Activated CD4-positive, alpha-beta T cell treated with anti-CD3 and anti-CD28 coated beads, Interleukin-2, amount 50 U/mL, for 48 hours (primary cell): ENCODE measurements at places on chromosomes 16 and 17.

GRCh38 chr17:18102640-18103039, 5.9 kb upstream of the MYO15A start:
- DNase-seq: no peak

DNA sequence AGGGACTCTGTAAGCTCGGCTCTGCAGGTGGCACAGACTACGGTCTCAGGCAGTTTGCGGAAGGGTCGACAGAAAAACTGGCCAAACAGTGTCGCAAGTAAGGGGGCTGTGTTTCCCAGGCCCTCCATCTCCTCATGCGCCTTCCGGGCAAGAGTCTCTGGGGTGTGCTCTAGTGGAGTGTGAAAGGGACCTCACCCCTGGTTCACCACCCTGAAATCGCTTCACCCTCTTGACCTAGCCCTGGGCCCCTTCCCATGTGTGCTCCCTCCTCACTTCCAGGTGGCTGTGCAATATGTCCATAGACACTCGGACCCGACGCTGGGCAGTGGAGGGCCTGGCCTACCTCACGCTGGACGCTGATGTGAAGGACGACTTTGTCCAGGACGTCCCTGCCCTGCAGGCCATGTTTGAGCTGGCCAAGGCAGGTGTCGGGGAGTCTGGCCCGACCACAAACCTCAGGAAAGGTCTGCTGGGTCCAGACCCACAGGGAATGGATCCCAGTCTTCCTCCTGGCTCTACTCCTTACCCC, 22.3 kb downstream of the UNC45B start:
- no peak for DNase-seq

DNA sequence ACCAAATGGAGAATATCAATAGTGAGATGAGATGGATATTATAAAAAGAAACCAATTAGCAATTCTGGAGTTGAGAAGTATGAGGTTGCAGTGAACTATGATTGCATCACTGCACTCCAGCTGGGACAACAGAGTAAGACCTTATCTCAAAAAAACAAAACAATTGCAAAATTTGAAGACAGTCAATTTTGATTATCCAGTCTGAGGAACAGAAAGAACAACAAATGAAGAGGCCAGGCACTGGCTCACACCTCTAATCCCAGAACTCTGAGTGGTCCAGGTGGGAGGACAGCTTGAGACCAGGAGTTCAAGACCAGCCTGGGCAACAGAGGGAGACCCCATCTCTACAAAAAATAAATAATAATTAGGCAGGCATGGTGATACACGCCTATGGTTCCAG, 35.0 kb downstream of the USP32 start:
- DNase-seq: no peak

DNA sequence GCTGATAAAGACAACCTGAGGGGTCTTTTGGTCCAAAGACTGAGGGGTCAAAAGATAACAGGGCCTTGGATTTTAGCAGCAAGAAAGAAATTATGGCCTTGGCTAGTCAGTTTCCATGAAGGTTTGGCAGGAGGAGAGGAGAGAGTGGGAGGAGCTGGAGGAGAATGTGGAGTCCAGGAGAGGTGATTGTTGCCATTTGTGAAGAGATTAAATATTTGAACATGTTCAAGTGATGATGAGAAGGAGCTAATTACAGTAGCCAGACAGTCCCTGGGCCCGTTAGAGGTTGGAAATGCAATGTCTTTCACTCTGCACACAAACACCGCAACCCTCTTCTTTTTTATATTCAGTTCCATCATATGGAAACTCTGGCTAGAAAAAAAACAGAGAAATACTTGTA, 68.6 kb downstream of the TNRC6C start:
- DNase-seq: no peak

DNA sequence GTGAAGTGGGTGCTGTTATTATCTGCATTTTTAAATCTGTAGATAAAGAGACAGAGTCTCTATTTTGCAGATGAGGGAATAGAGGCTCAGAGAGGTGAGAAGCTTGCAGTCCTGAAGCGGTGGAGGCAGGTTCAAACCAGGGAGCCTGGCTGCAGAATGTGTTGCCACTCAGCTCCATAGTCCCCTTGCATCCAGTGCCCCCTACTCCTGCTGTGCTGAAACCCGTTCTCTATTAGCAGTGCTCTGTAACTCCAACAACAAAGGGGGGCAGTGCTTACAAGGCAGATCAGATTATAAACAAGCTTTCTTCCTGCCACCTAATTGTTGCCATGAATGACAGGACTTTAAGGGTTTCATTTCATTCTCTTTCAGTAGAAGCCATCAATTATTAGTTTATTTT, 118.1 kb upstream of the CACNG3 start:
- no peak for DNase-seq

DNA sequence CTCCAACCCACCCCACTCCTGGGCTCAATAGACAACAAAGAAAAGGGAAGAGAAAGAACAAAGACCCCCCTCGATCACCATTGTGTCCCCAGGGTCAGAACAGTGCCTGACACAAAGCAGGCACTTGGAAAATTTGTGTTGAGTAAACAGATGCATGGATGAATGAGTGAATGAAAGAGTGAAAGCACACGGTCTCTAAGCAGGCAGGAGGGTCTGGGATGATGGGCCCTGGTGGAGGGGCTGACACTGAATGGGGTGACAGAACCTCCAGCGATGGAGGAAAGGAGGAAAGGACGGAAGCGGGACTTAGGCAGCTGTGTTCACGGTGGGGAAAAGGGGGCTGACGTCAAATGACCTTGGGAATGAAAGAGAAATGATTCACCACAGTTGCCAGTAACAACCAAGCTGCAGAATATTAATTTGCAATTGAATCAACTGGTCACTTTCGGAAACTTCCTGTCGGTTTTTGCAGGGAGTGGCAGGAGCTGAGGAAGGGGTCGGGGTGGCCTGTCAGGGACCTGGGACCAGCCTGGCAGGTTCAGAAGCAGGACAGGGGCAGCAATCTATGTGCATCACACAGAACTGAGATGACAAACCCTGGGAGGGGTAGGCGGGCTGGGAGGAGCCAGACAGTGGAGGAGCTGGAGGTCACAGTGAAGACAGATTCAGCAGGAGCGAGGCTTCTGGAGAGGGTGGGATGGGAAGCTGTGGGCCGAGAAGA, 6.7 kb upstream of the GAST start:
- no peak for DNase-seq

DNA sequence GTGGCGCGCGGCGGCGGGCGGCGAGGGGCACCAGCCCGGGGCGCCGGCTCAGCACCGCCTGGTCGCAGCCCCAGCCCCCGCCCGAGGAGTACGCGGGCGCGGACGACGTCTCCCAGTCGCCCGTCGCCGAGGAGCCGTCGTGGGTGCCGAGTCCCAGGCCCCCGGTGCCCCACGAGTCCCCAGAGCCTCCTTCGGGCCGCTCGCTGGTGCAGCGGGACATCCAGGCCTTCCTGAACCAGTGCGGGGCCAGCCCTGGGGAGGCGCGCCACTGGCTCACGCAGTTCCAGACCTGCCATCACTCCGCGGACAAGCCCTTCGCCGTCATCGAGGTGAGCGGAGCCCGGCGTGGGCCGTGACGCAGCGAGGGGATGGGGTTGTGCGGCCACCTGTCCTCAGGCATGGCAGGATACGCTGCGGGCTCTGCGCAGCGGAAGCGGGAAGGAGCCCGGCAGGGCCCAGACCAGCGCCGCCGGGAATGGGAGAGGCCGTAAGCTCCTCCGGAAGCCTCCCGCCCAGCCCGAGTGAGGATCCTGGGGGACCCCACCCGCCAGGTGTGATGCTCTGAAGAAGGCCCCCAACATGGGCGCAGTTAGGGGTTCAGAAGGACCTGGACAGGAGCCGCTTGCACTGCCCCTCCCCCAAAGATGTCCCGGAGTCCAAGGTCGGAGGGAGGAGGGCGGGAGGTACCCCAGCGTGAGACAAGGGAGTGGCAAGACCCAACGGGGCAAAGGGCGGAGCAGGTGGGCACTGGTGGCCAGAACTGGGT, 522 bp downstream of the NAGS start:
- DNase-seq: peak; percentile 30

- no peak for DNase-seq
Measured at GRCh38 chr17:81121841-81122733, 43.2 kb upstream of the PVALEF start.

GRCh38 chr17:57666201-57666870, 78.8 kb downstream of the CCDC182 start:
- no peak for DNase-seq

DNA sequence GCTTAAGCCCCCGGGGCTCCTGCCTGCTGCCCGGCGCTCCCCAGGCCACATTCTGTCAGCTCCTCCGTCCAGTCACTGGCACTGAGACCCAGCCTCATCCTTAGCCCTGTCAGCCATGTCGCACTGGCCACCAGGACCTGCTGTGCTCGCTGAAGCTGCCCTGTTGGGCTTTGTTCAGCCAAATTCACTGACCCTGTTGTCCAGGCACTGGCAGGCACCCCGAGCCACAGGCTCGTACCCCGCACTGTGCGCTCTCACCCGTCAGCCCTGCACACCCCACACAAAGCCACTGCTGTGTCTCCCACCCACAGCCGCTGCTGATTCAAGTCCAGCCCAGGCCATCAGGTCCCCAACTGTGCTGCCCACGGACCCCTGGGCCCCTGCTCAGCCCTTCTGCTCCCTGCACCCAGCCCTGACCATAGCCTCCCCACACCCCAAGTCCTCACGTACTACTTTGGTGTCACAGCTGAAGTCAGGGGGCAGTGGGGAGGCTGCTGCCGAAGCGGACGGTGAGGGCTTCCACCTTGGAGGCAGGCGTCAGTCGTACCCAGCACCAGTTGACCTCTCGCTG, 131.5 kb upstream of the CHMP6 start:
- DNase-seq: no peak
